ENCODE measurements at places on chromosomes 1 and 21.

GRCh38 chr21:38734646-38735365 lies 70.9 kb upstream of the ETS2 start:
- no peak for DNase-seq

DNA sequence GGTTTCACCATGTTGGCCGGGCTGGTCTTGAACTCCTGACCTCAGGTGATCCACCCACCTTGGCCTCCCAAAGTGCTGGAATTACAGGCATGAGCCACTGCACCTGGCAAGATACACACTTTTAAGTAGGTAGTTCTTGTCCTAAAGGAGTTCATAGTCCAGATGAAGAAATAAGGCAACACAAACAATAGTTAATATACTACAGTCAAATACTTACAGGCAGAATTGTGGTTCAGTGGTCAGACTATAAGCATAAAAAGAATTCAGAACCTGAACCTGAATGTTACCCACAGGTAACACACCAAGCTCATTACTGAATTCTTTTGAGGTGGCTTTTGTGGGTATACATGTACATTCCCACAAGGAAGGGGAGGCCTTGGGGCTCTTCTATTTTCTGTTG lies 1.8 kb downstream of the SDHB start:
- no peak for DNase-seq

GRCh38 chr1:199353906-199354305 lies 673.6 kb upstream of the NR5A2 start:
- no peak for DNase-seq

DNA sequence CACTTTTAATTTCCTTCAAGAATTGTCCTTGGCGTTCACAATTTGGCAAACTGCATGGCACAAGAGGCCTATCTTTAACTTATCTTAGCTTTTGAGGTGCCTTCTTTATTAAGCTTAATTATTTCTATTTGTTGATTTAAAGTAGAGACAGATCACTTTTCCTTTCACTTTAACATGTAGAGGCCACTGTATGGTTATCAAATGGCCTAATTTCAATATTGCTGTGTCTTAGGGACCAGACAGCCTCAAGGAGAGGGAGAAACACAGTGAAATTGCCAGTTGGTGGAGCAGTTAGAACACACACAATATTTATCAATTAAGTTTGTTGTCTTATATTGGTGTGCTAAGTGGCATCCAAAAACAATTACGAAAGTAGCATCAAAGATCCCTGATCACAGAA lies 1013.9 kb downstream of the KCNT2 start:
- no peak for DNase-seq

DNA sequence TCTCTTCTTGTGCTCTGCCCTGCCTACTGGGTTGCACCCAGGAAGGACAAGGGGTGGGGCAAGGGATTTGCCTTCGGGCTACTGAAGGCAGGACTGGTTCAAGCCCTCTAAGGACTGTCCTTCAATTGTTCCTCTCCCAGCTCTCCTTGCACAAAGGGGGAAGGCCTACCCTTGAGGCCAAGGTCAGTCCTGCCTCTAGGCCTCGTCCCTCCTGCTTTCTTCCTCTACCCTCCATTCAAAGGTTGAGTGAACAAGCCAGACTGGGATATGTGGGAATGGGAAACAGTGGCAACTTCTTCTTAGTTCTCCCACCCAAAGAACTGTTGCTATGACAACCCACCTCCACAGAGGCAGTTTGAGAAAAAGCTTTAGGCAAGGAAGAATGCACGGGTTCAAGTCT lies 2.7 kb downstream of the LURAP1 start:
- no peak for DNase-seq

DNA sequence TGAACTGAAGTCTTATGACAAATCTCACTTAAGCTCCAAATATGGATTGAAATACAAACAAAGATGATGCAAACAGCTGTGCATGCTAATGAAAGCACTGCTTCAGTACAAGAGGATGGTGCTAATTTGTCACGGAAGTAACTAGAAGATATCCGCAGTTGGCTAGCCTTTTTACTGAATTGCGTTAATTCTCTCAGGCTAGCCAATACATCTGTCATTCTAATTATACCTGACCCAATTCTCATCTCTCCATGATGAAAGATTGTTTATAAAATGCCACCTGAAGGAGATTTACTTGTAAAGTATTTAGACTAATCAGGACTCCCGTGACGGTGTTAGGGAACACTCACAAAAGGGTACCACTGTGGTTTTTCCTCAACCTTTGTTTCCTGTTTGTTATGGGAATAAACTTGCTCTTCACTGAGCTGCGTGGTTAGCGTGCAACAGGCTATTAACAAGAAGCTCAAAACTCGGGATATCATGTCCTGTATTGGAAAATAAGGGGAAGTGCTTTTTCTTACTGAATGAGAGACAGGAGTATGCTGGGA lies 162.5 kb downstream of the APP start:
- no peak for DNase-seq

DNA sequence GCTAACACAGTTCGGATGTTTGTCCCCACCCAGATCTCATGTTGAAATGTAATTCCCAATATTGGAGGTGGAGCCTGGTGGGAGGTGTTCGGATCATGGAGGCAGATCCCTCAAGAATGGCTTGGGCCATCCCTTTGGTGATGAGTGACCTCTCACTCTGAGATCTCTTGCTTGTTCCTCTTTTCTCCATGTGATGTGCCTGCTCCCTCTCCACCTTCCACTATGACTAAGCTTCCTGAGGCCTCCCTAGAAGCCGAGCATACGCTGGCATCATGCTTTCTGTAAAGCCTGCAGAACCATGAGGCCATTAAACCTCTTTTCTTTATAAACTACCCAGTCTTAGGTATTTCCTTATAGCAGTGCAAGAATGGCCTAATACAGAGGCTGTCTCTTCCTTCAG lies 8.1 kb upstream of the PLA2G5 start:
- DNase-seq, result no peak

- DNase-seq, result no peak
Measured at GRCh38 chr1:216559359-216559758, 136.1 kb upstream of the USH2A start.

- no peak for DNase-seq
Measured at GRCh38 chr1:172246521-172247390, 173.7 kb upstream of the C1orf105 start.

- no peak for DNase-seq
Measured at GRCh38 chr1:157671895-157672294, 28.7 kb downstream of the FCRL3 start.

DNA sequence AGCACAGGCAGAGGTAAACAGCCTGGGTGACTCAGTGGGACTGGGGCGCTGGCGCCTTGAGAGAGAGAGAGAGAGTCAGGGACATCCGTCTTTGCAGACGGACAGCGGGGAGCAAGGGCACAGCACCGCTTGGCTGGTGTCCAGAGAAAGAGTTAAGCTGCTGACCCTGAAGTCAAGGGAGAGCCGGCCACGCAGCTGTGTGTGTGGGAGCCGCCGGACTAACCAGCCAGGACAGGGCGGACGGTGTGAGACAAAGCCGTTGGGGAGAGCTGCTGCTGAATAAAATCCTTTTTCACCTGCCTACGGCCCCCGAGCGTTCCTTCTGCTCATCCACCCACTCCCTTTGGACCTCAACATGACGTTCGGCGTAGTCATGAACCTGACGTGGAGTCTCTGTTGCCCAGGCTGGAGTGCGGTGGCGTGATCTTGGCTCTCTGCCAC lies 14.5 kb downstream of the CFAP74 start:
- DNase-seq, result peak; percentile 5

DNA sequence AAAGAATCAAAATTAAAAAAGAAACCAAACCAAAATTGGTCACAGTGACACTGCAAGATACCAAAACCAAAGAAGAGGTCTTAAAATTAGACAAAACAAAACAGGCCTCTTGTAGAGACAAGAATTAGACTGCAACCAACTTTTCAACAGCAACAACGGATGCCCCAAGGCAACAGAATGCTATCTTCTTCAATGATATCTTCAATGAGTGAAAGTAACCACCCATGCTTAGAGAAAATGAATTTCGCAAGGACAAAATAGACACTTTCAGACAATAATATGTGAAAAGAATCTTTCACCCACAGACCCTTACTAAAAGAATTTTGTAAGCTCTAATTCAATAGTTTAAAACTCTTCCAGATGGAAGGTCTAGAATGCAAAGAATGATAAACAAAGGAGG lies 41.7 kb downstream of the USP48 start:
- no peak for DNase-seq

- no peak for DNase-seq
Measured at GRCh38 chr1:47554082-47554481, 116.2 kb downstream of the FOXD2 start.

DNA sequence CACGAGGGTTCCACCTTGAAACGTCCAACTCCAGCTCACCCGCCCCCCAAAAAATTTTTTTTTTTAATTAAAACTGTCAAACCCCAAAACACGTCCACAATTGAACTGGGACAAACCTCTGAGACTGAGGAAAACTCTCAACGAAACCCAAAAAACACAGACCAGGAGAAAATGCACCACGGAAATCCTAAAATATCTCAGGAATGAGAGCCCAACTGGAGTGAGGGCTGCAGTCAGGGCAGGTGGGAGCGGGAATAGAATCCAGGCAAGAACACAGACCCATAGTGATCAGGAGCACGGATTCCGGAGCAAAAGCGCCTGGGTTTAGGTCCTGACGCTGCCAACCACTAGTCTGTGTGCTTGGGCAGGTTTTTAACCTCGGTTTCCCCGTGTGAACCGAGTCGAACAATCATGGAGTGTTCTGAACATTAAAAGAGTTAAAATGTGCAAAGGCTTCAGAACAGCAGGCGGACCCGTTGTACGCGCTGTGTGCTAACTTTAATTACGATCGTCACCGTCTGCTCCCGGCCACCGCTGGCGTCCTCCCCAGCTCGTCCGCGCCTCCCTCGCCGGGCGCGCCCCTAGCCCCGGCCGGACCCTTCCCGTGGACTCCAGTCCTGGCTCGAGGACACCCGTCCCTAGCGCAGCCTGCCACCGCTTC lies 624 bp downstream of the ARHGAP29 start:
- no peak for DNase-seq

DNA sequence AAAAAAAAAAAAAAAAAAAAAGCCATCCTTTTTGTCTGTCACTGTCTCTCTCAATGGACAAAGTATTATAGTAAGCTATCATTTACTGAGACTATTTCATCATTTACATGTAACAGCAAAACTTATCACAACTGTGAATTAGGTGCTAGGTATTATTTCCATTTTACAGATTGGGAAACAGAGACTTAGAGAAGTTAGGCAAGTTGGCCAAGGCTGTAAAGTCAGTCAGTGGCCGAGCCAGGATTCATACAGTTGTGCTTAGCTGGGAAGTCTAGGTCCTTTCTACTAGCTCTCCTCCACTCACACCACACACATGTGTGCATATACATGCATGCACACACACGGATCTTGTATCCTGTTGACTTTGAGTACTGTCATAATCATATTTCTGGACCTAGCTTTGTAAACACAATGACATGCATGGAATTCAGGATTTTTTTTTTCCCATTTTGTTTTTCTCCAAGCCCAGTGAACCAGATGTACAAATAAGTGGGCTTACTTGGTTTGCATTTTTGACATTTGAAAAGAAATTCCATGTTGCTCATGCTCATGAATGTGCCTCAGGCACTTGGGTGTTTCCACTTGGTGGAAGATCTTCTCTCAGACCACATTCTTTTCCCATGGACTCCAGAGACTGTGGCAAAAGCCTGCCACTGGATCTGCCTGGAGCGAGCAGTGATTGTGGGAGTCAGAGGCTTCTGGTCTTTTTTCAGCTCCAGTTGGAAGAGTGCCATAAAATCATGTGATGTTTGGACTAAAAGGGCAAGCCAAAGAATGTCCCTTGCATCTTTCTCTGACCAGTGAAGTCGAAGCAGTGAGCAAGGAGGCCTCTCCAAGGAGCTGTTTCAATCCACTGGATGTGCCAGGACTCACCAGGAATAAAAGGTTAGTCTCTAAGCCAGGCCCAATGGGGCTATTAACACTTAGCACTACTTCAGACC lies 61.7 kb upstream of the DNAJC6 start:
- peak; percentile 83 for DNase-seq

- DNase-seq, result no peak
Measured at GRCh38 chr1:19040010-19040680, 83.7 kb upstream of the IFFO2 start.

DNA sequence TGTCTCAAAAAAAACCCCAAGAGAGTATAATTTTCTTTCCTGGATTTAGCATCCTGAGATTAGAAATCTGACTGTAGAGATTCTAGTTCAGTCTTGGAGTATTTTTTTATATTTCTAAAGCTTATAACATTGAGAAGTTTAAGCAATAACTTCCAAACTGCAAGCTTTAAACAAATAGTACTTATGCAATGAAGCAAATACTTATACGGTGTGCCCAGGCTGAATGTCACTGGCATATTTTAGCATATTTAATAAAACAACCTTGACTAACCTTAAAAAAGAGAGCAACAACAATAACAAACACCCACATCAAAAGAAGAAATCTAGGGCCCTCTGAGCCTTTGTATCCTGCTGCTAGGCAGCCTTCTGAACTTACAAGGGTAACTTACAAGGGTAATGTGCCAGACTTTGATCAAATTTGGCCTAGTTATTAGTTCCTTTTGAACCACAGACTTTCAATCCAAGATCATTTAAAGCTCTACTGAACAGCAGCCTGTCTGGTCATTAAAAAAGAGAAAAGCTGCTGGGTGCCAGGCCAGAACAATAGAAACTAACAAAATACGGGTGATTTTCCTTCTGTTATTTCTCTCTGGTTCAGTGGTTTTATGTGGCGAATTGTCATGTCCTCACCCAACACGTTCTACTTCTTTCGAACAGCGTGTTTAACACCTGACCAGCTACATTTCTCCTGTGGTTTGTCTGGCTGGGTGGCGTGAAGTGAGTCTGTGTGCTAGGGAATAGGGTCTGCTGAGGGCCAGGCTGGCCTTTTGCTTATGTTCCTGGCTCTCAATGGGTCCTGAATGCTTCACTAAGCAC lies 16.2 kb downstream of the MTOR start:
- no peak for DNase-seq

DNA sequence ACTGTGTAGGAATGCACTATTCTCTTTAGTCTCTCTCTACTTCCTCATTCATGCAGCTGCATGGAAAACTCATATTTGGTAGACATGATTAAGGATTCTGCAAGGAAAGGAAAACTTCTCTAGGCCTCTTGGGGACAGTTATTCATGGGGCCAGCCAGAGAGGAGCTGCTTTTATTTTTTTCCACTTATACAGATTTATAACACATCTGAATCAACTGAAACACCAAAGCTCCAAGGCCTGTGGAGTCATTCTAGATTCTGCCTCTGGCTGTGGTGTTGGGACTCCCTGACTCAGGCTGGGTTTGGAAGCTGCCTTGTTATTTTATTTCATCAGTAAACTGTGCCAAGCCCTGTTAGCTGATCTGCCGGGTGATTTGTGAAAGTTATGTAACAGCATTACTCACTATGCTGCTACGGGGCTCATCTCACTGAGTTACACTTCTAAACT lies 83.9 kb upstream of the EDEM3 start:
- DNase-seq, result peak; percentile 92

- DNase-seq, result no peak
Measured at GRCh38 chr21:42148584-42148983, 70.4 kb upstream of the ABCG1 start.

DNA sequence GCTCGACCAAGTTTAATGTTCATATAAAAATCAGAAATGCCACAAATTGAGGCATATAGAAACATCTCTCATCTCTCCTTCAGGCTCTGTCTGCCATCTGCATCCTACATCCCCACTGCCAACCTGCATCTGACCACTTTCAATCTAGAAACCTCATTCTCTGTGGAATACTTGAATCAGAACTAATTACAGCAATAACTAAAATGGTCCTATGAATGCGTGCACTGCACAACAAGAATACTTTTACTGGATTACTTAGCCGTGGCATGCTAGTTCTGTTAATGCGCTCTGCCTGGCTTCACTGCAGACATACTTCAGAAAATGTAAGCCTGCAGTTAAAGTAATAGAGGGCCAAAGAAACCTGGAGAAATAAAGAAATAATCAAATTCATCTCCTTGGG lies 89.8 kb upstream of the NR5A2 start:
- no peak for DNase-seq

All from brain microvascular endothelial cell (primary cell).